Stimulated activated CD8-positive, alpha-beta memory T cell treated with anti-CD3 and anti-CD28 coated beads, Interleukin-4, amount 100 ng/mL, for 1 hour (primary cell): ENCODE measurements at places on chromosomes 6 and 20.

DNA sequence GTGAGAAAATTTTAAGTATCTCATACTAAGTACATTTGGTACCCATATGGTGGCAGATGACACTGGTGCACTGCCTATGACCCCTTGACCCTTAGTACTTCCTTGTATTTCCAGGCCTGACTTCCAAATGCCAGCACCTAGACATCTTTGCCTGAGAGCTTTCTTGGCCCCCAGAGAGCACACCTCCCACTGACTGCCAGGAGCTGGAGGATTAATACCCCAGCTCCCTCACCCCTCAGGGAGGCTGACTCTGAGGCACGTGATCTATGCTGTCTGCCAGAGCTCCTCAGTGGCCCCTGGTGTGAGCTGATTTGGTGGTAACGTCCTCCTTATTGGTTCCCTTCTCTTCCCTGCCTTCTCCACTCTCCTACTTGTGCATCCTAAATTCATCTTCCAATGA is 38.0 kb downstream of the BFSP1 start:
- no peak for DNase-seq

DNA sequence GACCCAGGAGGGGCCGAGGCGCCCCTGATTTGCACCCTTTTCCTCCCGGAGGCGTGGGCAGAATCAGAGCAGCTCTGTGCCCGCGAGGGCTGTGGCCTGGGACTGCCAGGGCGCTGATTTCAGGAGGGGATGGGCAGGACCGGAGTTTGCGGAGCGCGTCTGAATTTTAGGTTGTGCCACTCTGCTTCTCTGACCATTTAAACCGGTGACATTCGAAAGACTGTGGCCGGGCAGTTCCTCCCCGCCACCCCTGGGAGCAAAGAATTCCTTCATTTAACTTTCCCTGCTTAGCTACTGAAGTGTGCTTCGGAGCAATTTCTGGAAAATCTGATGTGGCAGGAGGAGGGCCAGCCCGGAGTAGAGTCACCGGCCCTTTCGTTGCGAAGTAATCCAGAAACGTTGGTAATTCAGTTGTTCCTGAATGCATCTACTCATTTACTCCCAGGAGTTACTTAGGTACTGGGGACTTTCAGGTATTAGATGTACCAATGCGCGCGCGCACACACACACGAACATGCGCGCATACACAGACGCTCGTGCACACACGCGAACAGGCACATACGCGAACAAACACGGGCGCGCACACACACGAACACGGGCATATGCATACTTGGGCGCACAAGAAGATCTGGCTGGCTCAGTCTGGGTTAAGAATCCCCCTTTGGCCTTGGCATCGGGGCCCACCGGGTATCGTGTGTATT is 568 bp downstream of the CCDC170 start:
- no peak for DNase-seq

DNA sequence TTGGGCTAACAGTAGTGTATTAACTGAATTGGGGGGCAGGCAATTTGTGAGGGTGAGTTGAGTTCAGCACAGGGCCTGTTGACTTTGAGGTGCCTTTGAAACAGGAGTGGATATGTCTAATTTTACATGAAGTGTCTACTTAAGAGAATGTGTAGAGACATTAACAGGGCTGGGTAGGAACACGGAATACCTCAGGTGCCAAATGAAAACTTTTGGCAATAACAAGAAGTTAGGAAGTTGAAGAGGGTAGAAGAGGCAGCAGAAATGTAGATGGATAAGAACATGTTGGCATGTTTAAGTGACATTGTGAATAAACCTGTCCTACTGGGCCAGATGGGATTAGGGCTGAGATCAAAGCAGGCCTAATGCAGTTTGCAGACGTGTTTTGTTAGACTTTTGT is 117.0 kb downstream of the SLC16A10 start:
- no peak for DNase-seq

- no peak for DNase-seq
Measured at GRCh38 chr6:30883685-30884520, at the start of gene DDR1. DDR1 (plus strand) TSS chr6:30884519; CDS start chr6:30888730, 4,211 bp downstream.

GRCh38 chr20:9092655-9093054 is 23.8 kb downstream of the PLCB4 start:
- no peak for DNase-seq

- no peak for DNase-seq
Measured at GRCh38 chr6:47308552-47309290, 984 bp downstream of the TNFRSF21 start.

DNA sequence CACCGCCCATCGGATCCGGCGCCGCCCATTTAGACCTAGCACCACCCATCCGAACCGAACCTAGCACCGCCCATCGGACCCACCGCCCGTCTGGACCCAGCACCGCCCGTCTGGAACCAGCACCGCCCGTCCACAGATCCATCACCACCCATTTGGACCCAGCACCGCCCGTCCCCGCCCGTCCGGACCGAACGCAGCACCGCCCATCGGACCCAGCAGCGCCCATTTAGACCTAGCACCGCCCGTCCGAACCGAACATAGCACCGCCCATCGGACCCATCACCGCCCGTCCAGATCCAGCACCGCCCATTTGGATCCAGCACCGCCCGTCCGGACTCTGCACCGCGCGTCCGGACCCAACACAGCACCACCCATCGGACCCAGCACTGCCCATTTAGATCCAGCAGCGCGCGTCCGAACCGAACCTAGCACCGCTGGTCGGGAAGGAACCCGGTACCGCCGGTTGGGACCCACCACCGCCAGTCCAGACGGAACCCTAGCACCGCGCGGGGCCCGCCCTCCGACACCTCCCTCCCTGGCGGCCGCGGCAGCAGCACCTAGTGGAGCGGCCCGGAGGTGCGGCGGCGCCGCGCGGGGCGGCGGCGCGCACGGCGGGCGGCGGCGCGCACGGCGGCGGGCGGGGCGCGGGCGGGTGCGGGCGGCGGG is 348 bp upstream of the AFDN start:
- DNase-seq = peak; percentile 13
